ENCODE measurements at places on chromosomes 11 and 22.

- DNase-seq = peak; percentile 7
- H3K27me3 ChIP-seq = no peaks in the 10 kb centered on the region
- no peak overlapping the region for H3K4me3 ChIP-seq
- H3K36me3 ChIP-seq = no peaks in the 10 kb centered on the region
- H3K4me1 ChIP-seq = no peaks in the 10 kb centered on the region
Observed at GRCh38 chr11:69711822-69712801, 8.3 kb upstream of the FGF19 start.

GRCh38 chr11:120032766-120033390 lies 105.0 kb downstream of the TRIM29 start:
- H3K4me3 ChIP-seq = no peak overlapping the region
- H3K27ac ChIP-seq = no peak overlapping the region
- H3K4me1 ChIP-seq = no peaks in the 10 kb centered on the region
- no peak for DNase-seq

- no peaks in the 10 kb centered on the region for H3K4me1 ChIP-seq
- H3K36me3 ChIP-seq = peaks cover 4% of the 10 kb centered on the region
- H3K4me3 ChIP-seq = no peak overlapping the region
- no peak overlapping the region for H3K27ac ChIP-seq
- no peaks in the 10 kb centered on the region for H3K27me3 ChIP-seq
- no peak for DNase-seq
Observed at GRCh38 chr11:46050003-46050461, 71.2 kb downstream of the PHF21A start.

DNA sequence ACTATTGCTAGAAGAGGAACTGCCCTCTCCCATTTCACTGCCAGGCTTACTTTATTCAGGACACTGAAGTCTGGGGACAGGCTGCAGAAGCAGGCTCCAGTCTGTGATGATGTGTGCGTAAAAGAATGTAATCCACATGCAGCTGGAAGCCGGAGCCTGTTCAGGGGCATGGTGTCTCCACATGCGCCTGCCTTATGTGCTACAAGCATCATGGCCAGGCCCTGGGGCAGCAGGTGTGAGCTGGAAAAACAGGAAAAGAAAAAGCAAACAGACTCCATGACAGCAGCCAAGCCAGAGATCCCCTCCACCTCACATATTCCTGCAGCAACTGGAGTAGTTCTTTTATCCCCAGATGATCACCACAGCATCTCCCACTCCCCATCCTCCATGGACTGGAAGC lies 33.4 kb downstream of the ARFGAP2 start:
- no peaks in the 10 kb centered on the region for H3K4me1 ChIP-seq
- no peak overlapping the region for H3K27ac ChIP-seq
- H3K4me3 ChIP-seq = no peak overlapping the region
- peaks cover 7% of the 10 kb centered on the region for H3K36me3 ChIP-seq

DNA sequence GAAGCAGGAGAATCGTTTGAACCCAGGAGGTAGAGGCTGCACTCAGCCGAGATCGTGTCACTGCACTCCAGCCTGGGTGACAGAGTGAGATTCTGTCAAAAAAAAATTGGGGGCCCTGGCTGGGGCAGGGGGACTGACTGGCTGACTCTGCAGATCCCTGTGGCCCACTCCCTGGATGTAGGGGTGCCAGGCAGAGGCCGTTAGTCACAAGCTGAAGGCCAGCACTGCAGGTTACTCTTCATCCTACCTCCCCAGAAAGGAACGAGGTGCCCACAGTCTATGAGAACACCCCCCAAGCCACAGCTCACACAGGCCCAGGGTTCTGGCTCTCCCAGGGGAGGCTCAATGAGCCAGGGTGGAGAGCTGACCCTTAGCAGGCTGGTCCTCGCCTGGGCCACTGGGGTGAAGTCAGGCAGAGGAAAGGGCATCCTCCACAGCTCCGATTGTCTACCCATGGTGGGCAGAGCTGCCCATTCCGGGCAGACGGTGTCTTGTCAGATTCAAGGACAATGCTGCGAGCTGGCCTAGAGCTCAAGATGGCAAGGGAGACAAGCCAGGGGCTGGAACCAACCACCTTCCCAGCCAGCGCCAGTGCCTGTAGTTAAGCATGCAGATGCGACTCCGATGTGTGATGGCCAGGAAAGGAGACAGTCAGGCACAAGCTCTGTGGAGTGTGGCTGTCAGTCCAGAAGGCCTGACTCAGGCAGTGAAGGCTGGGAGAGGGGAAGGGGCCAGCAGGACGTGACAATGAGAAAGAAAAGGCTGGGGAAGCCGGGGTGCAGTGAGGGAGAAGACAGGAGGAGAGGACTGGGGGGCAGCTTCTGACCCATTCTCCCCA lies 12.4 kb downstream of the C11orf24 start:
- no peak overlapping the region for H3K4me3 ChIP-seq
- peaks cover 6% of the 10 kb centered on the region for H3K4me1 ChIP-seq
- H3K27me3 ChIP-seq = no peaks in the 10 kb centered on the region
- H3K27ac ChIP-seq = no peak overlapping the region
- DNase-seq = no peak

- no peaks in the 10 kb centered on the region for H3K36me3 ChIP-seq
- no peak overlapping the region for H3K4me3 ChIP-seq
- H3K4me1 ChIP-seq = peaks cover 24% of the 10 kb centered on the region
- H3K27me3 ChIP-seq = no peaks in the 10 kb centered on the region
- H3K27ac ChIP-seq = no peak overlapping the region
Observed at GRCh38 chr11:94926698-94927237, 46.6 kb downstream of the CWC15 start.

- DNase-seq = no peak
- H3K36me3 ChIP-seq = no peaks in the 10 kb centered on the region
- no peak within 1 kb of the TSS for H3K4me3 ChIP-seq
- no peak within 1 kb of the TSS for H3K27ac ChIP-seq
- H3K4me1 ChIP-seq = no peaks in the 10 kb centered on the region
- peaks cover 7% of the 10 kb centered on the region for H3K27me3 ChIP-seq
Observed at GRCh38 chr11:120239713-120240640, at the start of gene POU2F3. Gene POU2F3, plus strand, starts transcription at chr11:120240140. Its CDS starts 204 bp downstream, at chr11:120240344.

- H3K27me3 ChIP-seq = no peaks in the 10 kb centered on the region
- DNase-seq = no peak
- H3K4me1 ChIP-seq = no peaks in the 10 kb centered on the region
- no peak overlapping the region for H3K27ac ChIP-seq
- H3K4me3 ChIP-seq = no peak overlapping the region
Observed at GRCh38 chr22:44604455-44604854, 97.5 kb upstream of the PRR5 start.

DNA sequence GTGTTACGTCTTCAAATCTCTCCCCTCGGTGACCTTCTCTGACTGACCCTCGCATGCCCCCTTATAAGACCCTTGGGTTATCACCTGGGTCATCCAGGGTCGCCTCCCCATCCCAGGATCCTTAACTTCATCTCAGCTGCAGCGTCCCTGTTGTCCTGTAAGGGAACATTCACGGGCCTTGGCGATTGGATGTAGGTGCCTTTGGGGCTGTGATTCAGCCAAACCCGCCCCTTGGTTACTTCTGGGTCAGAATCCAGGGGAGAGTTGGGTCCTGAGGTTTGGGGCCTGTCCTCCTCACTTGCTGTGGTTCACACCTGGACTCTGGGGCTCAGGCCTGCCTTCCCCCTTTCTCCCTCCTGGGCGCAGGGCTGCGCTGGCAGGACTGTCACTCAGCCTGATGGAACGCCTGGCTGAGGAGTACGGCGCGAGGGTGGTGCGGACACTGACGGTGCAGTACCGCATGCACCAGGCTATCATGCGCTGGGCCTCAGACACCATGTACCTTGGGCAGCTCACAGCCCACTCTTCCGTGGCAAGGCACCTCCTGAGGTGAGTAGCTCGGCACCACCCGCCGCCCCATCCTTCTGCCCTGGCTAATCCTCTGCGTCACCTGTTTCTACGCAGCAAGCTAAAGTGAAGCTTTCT lies 29.4 kb downstream of the IGHMBP2 start:
- peaks cover 83% of the 10 kb centered on the region for H3K36me3 ChIP-seq
- no peaks in the 10 kb centered on the region for H3K4me1 ChIP-seq
- no peak overlapping the region for H3K27ac ChIP-seq
- no peaks in the 10 kb centered on the region for H3K27me3 ChIP-seq
- no peak for DNase-seq

GRCh38 chr11:36500315-36500721 lies 9.8 kb downstream of the TRAF6 start:
- H3K4me3 ChIP-seq = no peak overlapping the region
- H3K36me3 ChIP-seq = peaks cover 70% of the 10 kb centered on the region
- H3K27me3 ChIP-seq = no peaks in the 10 kb centered on the region
- H3K4me1 ChIP-seq = no peaks in the 10 kb centered on the region
- no peak overlapping the region for H3K27ac ChIP-seq

GRCh38 chr11:31652528-31652927 lies 143.0 kb downstream of the ELP4 start:
- no peaks in the 10 kb centered on the region for H3K4me1 ChIP-seq
- H3K36me3 ChIP-seq = no peaks in the 10 kb centered on the region
- H3K27ac ChIP-seq = no peak overlapping the region
- no peaks in the 10 kb centered on the region for H3K27me3 ChIP-seq
- DNase-seq = no peak

DNA sequence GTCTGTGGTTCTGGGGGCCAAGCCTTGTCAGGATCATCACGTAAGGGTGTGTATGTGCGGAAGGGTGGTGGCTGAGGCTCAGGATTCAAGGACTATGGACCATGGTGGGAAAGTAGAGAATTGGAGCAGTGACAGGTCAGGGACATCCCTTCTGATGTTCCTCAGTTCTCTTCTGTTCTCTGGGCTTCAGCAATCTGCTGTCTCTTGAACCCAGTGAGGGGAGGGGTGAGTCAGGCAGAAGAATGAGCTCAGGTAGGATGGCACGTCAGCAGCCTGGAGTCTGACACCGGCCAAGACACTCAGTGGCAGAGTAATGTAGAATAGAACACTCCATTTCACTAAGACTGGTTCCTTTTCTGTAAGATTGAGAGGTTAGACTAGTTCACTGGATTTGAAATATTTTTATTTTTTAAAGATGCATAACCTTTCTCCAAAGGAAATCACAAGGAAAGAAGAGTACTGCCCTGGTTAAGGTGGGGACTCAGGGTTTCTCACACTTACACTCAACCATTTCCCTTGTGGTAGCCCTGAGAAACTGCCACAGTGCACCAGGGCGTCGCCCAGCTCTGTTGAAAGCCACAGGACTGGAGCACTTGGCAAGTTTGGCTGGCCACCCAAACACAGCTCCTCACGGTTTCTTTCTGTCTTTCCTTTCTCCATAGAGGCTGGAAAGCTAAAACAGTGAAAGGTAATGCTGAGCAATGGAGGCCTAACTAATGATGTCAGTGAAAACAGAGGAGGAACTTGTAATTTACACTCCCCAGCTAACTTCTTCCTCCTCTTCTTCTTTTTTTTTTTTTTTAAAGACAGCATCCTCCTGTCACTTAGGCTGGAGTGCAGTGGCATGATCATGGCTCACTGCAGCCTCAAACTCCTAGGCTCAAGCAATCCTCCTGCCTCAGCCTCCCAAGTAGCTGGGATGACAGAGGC lies 23.1 kb upstream of the MICAL2 start:
- peak; percentile 70 for DNase-seq
- H3K27ac ChIP-seq = no peak overlapping the region
- H3K4me3 ChIP-seq = no peak overlapping the region
- no peaks in the 10 kb centered on the region for H3K36me3 ChIP-seq

DNA sequence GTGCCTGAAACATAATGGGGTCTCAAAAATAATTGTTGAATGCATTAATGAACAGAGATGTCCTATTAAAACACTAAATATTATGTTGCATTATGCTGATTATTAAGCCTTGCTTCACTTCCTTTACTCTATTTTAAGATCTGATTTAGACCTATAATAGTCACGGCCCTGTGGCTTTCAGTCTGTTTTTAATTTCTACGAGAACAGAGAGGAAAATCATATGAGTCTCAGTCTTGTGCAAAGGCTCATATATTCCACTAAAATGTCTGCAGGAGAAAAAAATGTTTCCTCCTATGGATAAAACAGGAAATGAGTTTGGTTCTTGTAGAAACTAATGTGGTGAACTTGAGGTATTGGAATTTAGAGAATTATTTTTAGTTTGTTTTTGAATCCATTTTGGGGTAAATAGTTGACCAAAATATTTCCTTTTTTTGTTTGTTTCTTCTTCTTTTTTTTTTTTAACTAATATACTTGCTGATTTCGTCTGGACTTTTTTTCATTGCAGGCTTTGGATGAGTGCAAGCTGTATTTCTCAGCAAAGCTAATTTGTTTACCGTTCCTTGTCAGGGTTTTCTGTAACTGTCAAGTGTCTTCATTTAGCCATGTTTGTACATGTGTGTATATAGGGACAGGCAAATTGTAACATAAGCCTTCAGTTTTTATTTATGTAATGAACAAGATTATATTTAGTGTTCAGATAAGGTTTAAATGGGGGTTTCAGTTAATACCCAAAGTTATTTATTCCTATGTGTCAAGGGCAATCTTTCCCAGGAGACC lies 139.1 kb upstream of the DDI1 start:
- H3K27me3 ChIP-seq = no peaks in the 10 kb centered on the region
- no peak for DNase-seq
- peaks cover 13% of the 10 kb centered on the region for H3K4me1 ChIP-seq
- no peaks in the 10 kb centered on the region for H3K36me3 ChIP-seq
- H3K27ac ChIP-seq = no peak overlapping the region
- H3K4me3 ChIP-seq = no peak overlapping the region

GRCh38 chr11:114166897-114167323 lies 107.4 kb downstream of the ZBTB16 start:
- no peak for DNase-seq
- H3K36me3 ChIP-seq = no peaks in the 10 kb centered on the region
- H3K4me1 ChIP-seq = peaks cover 9% of the 10 kb centered on the region
- peaks cover 61% of the 10 kb centered on the region for H3K27me3 ChIP-seq
- no peak overlapping the region for H3K27ac ChIP-seq
- no peak overlapping the region for H3K4me3 ChIP-seq

GRCh38 chr11:61757213-61757862 lies 4.9 kb downstream of the MYRF start:
- no peak for DNase-seq
- H3K4me3 ChIP-seq = no peak overlapping the region
- no peak overlapping the region for H3K27ac ChIP-seq
- no peaks in the 10 kb centered on the region for H3K36me3 ChIP-seq
- no peaks in the 10 kb centered on the region for H3K27me3 ChIP-seq
- H3K4me1 ChIP-seq = peaks cover 3% of the 10 kb centered on the region

GRCh38 chr11:119365071-119365591 lies 16.4 kb downstream of the USP2 start:
- DNase-seq = no peak
- no peak overlapping the region for H3K4me3 ChIP-seq
- H3K27me3 ChIP-seq = peaks cover 24% of the 10 kb centered on the region
- H3K36me3 ChIP-seq = no peaks in the 10 kb centered on the region

DNA sequence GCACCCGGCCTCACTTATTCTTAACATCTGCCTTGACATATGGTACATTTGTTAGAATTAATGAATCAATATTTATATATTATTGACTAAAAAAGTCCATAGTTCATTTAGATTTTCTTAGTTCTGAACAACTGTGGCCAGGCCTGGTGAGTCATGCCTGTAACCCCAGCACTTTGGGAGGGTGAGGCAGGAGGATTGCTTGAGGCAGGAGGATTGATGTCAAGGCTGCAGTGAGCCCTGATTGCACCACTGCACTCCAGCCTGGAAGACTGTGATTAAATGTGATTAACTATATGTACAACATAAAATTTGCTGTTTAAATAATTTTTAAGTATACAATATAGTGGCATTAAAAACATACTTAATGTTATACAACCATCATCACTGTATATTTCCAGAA lies 5.6 kb downstream of the UVRAG start:
- H3K36me3 ChIP-seq = no peaks in the 10 kb centered on the region
- DNase-seq = no peak
- no peaks in the 10 kb centered on the region for H3K27me3 ChIP-seq
- H3K27ac ChIP-seq = no peak overlapping the region
- H3K4me1 ChIP-seq = peaks cover 19% of the 10 kb centered on the region
- H3K4me3 ChIP-seq = no peak overlapping the region

- H3K36me3 ChIP-seq = no peaks in the 10 kb centered on the region
- no peak overlapping the region for H3K27ac ChIP-seq
- no peak overlapping the region for H3K4me3 ChIP-seq
- no peaks in the 10 kb centered on the region for H3K4me1 ChIP-seq
- no peaks in the 10 kb centered on the region for H3K27me3 ChIP-seq
Observed at GRCh38 chr11:76096552-76096951, 109.8 kb downstream of the WNT11 start.

All from DND-41 (cell line).